ENCODE measurements at places on chromosomes 2 and 18. TPM values are rescaled to one million over a fixed set of nuclear protein-coding genes. Genes with fewer than 3 reads are reported as not detected.

SLC5A7 gene
- total RNA-seq, result 3.1 TPM

CD8B2 gene
- not detected for total RNA-seq

- no peak for DNase-seq
Measured at GRCh38 chr18:3042379-3042778, 29.4 kb upstream of the LPIN2 start.

DNA sequence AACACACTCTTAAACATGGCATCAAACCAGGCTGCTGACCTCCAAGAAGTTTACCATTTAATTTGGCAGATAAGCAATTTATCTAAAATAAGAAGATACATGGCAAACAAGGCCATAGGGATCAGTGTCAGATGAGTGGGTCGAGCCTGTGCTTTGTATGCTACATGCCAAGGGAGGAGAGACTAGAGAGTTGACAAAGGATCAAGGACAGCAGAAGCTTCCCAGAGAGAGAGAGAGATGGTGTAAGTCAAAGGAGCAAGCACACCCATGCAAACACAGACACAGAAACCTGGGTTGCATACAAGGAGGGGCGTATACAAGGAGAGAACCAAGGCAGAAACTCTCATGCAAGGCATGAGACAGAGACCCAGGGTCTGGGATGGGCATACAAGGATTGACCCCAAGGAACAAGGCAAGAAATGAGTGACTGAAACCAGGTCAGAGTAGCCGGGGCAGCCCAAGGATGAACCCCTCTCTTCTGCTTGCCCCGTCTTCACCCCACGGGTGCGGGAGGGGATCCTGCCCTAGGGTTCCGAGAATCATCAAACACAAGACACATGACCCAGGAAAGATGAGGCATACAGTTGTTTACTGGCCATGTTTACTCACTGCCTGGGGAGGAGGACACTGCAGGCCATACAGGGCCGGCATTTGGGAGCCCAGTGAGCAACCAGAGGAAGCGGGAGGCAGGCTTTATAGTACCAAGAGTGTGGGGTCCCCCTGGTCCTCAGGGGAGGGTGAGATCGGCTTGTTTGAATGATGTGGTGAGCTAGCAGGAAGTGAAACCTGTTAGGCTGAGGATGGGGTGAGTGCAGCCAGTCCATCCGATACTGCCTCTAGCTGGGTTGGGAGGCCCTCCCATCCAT lies 529.2 kb upstream of the ID2 start:
- no peak for DNase-seq

- no peak for DNase-seq
Measured at GRCh38 chr2:95379371-95379831, 23.1 kb upstream of the FAHD2A start.

DNA sequence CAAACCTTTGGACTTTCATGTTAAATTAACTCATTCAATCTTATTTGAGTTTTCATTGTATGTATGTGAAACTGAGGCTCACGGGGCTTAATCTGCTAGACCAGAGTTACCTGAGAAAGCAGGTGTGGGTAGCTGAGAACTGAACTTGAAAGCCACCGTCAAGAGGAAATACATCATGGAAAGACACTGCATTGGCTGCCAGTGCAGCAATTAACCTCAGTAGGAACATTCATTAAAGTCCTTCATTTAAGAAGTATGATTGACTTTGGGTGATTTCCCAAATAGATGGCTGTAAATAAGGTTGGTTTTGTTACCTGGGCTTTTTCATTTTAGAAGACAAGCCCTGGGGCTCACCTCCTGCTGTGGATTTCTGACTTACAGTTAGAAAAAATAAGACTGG lies 36.5 kb upstream of the MGAT5 start:
- DNase-seq, result no peak

HTR2B gene
- 0.27 TPM for total RNA-seq

DNA sequence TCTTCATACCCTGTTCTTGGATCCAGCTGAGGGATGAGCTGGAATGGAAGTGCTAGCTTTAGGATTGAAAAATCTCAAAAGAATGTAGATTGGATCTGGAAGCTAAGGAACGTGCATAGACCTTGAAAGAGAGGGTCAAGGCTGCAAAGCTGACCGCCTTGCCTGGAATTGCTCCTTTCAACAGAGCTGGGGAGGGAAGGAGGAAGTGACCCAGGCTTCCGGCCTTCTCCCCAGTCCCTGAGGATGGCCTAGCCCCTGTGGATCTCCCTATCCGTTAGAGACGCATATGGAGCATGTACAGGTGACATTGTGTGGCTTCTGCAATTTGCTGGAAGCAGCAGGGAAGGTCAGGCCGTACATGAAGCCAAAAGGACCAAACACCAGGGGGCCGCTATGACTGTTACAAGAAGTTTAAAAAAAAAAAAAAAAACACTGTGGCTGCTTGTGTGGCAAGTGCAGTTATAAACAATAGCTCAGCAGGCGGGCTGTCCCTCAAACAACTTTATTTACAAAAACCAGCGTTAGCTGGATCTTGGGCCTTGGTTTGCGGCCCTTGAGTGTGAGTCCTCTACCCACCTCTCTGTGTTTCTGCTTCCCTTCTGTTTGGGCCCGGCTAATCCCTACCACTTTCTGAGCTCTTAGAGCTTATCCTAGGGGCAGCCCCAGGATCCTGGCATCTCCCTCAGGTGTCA lies 227.6 kb downstream of the SEPTIN10 start:
- DNase-seq, result no peak

SALL3 gene
- total RNA-seq, result 5.9 TPM

- no peak for DNase-seq
Measured at GRCh38 chr2:200584639-200585038, 1.2 kb upstream of the AOX1 start.

LOXHD1 gene
- 0.18 TPM for total RNA-seq

DNA sequence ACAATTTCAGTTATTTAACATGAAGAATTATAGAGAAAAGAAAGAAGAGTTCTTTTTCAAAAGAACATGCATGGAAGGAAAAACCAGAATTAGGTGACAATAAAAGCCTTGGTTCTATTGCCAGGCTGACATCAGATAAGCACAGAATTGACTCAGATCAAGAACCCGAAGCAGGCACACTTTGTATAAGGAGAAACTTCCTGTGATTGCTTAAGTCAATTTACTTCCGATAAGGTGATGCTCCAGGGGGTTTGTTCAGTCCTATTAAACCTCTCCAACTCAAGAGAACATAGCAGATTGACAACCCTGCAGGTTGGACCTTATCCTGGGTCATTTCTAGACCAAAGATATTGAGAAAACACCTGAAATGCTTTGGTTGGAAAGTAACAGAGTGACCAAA lies 31.4 kb downstream of the GAREM1 start:
- DNase-seq, result no peak

GRCh38 chr2:216872624-216873023 lies 12.8 kb upstream of the TNP1 start:
- DNase-seq, result no peak
